Neural progenitor cell (in vitro differentiated cells): ENCODE measurements at places on chromosomes 5 and 9. TPM values are rescaled to one million over a fixed set of nuclear protein-coding genes. Genes with fewer than 3 reads are reported as not detected.

DNA sequence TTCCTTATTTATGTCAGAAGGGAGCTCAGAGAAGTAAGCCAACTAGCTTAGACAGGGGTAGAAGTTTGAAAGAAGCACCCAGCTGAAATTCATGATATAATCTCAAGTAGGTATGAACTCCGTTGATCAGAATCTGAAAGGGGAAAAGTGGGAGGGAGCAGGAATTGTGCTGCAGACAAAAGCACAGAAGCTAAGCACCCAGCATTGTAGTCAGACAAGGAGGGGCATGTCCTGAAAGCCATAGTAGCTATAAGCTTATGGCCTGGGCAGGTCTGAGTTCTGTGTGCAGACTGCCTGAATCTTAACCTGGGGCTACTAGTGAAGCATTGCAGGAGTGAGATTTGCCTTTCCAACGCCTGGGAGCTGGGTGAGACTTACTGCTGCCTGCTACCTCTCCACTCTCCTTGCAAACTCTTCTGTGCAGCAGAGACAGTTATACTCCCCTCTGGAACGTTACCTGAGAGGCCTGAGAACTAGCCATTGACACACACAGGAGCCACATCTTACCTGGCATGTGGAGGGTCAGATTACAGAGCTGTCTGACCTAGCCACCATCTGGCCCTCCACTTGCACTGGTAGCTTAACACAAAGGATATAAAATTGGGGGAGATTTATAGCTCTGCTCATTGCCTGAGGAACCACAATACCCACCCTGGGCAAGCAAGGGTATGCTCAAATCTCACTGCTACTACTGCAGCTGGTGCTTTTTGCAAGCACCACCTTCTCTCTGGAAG lies 9.8 kb upstream of the CYLC2 start:
- no peak for DNase-seq

Gene TMEM215
- total RNA-seq = not detected in 2 replicates

DNA sequence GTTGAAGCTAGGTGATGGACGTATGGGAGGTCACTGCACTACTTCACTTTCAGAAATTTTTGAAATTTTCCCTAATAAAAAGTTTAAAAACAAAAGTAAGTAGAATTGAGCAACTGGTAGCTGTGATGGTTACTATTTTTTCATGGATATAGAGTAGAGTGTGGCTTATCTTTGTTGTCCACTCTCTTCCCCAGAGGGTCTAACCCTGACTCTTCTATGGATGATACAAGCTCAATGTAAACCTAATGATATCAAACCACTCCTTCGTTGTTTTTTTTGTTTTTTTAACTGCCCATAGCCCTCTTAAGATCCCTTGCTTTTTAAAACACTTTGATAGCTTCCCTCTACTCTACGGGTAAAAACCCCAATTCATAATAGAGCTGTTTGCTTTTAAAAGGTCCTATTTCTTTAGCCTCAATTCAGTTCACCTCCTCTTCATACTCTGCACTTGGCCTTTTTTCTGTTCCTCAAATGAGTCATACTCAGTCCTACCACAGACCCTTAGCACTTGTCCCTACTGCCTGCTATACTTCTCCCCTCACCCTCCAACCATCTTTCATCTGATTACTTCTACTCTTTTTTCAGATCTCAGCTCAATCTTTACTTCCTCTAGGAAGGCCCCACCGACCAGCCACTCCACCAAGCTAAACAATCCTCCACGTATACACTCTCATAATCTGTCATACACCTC lies 2.6 kb downstream of the HDAC3 start:
- no peak for DNase-seq

Gene CBY3
- not detected in 2 replicates for total RNA-seq

Gene CD180
- not detected in 2 replicates for total RNA-seq

- DNase-seq = no peak
Measured at GRCh38 chr5:39015743-39016586, 58.2 kb downstream of the RICTOR start.

Gene ZNG1E
- total RNA-seq = 23.3 and 31.1 TPM in 2 replicates

- DNase-seq = no peak
Measured at GRCh38 chr9:133813749-133814585, 75.8 kb upstream of the SARDH start.

Gene ATP10B
- total RNA-seq = not detected in 2 replicates

Gene PHF19
- total RNA-seq = 27.4 and 45.1 TPM in 2 replicates

GRCh38 chr5:177336603-177337494 lies 14.6 kb downstream of the LMAN2 start:
- no peak for DNase-seq

Gene COX7C
- total RNA-seq = 583 and 702 TPM in 2 replicates

DNA sequence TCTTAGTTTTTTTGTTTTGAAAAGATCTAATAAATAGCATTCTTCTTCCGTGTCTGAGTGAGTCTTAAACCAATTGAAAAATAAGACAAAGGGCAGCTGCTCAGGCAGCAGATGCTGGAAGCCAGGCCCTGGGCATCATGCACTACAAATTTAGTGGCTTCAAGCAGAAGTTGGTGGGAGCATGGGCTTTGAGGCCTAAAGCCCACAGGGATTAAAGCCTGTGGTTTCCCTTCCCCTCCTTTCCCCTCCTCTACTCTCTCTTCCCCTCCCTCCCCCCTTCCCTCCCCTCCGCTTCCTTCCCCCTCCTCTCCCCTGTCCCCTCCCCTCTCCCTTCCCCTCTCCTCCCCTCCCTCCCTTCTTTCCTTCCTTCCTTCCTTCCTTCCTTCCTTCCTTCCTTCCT lies 20.1 kb upstream of the KIF4B start:
- DNase-seq = no peak

Gene TRIM7
- total RNA-seq = not detected in 2 replicates

GRCh38 chr5:68739752-68740151 lies 354.1 kb upstream of the SLC30A5 start:
- no peak for DNase-seq

DNA sequence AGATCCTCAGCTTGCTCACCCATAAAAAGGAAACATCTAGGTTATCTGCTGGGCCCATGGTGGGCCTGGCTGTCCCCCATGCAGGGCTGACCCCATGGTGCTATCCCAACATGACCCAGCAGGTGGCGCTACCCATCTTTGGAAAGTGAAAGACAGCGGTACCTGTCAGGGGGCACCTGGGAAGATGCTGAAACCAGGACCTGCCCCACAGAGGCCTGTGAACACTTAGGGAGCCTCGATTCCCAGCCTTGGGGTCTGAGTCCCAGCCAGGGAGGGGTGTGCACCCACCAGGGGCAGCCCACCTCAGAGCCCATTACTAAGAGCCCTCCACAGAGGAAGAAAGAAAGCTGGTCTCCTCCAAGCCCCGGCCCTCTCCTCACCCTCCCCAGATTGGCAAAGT lies 46.6 kb upstream of the IPPK start:
- DNase-seq = peak; percentile 70

Gene DDX46
- total RNA-seq = 54.9 and 79.1 TPM in 2 replicates

DNA sequence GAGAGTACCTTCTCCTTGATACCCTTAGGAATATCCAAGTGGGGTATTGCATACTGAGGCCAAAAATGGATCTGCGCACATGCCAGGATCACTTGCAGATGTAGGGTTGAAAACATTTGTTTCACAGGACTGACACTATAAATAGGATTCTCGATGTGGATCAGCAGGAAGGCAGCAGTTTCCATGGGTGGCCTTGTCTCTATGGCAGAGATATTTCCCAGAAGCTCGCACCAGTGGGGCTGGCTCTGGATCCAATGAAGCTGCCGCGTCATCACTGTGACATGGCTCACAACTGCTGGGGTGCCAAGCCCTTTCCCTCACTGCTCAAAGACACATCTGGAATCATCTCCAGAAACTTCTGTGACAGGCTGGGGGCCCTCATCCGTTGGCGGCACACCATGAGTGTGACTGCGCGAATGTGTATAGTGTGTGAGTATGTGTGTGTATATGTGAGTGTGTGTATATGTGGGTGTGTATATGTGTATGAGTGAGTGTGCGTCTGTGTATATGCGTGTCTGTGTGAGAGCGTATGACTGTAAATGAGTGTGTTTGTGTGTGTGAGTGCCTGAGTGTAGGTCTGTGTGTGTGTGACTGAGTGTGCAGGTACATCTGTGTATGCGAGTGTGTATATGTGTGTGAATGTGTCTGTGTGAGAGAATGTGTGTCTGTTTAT lies 182.5 kb downstream of the GAS1 start:
- no peak for DNase-seq

DNA sequence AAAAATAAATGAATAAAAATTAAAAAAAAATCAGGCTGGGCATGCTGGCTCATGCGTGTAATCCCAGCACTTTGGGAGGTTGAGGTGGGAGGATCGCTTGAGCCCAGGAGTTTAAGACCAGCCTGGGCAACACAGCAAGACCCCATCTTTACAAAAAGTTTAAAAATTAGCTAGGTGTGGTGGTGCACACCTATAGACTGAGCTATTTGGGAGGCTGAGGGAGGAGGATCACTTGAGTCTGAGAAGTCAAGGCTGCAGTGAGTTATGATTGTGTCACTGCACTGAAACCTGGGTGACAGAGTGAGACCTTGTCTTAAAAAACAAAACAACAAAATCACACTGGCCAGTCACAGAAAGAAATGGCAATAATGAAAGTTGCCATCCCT lies 3.4 kb upstream of the CNTRL start:
- DNase-seq = no peak

Gene FOXD4L3
- not detected in 2 replicates for total RNA-seq

Gene C9orf72
- 64.2 and 107 TPM in 2 replicates for total RNA-seq

- DNase-seq = peak; percentile 57
Measured at GRCh38 chr5:139982157-139982974, 60.7 kb downstream of the NRG2 start.

DNA sequence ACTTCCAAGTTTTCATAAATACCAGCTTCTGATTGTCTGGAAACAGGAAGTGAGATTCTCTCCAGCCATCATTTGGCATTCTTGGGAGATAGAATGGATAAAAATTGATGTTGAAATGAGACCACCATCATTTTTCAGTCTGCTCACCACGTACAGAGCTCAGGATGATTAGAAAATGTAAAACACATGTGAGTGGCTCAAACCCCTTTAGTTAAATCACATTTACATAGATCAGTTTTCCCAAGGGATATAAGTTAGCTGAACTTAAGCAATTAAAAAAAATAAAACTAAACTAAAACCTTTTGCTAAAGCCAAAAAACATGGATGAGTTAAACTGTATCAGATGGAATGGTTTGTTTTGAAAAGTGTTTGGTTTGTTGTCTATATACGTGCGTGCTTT lies 37.1 kb upstream of the GDNF start:
- DNase-seq = no peak

Gene ENTPD2
- total RNA-seq = not detected in 2 replicates

DNA sequence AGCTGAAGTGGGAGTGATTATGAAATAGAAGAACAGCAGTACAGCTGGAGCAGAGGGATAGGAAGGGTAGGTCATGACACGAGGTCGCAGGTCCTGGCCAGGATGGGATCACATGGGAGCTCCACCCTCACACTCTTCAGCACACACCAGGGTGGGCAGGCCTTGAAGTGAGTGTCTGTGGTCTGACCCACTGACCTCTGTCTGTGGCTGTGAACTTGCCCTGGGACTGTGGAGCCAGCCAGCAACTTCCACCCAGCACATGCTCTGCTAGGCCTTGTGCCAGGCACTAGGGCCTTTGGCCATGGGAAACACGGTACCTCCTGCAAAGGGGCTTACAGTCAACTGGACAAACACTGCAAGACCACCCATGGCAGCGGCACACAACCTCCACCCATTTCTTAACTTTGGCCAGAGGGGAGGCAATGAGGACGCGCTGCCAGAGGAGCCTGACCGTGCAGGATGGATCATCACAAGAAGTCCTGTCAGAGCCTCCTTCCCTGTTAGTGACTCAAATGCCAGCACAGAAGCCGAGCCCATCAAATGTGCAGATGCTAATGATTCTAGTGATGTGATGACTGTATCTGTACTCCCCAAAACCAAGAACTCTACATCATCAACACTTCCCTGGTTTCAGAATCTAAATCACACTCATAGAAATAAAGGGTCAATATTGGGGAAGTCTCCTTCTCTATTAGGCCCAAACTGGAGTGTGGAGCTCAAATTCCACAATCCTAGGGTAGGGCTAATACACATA lies 113.6 kb downstream of the DPYSL3 start:
- no peak for DNase-seq

- no peak for DNase-seq
Measured at GRCh38 chr9:117823576-117823975, 119.4 kb downstream of the TLR4 start.

Gene FLT4
- total RNA-seq = 2.3 and 13.9 TPM in 2 replicates

- no peak for DNase-seq
Measured at GRCh38 chr5:175088963-175089362, 355.0 kb downstream of the DRD1 start.
